ENCODE measurements at places on chromosomes 3 and 15.

GRCh38 chr15:43243020-43243645, 22.3 kb upstream of the EPB42 start:
- no peak for DNase-seq

DNA sequence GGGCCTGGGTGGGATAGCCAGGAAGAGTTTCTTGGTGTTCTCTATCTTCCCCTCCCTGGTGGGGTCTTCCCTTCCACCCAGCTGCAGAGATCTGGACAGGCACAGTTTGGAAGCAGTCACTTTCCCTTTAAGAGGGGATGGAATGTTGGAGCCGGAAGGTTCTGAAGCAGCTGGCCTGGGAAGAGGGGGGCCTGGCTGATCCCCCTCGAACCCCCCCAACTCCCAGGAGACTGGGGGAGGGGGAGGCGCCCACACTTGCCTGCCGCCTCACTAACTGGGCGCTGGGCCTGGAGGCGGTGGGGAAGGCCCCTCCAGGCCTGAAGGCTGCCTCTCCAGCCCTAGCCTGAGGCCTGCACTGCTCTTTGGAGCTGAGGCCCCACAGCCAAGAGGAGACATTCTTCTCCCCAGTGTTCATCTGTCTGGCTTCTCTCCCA, 1.4 kb downstream of the DVL3 start:
- no peak for DNase-seq

GRCh38 chr3:131973731-131974130, 61.1 kb downstream of the CPNE4 start:
- no peak for DNase-seq

DNA sequence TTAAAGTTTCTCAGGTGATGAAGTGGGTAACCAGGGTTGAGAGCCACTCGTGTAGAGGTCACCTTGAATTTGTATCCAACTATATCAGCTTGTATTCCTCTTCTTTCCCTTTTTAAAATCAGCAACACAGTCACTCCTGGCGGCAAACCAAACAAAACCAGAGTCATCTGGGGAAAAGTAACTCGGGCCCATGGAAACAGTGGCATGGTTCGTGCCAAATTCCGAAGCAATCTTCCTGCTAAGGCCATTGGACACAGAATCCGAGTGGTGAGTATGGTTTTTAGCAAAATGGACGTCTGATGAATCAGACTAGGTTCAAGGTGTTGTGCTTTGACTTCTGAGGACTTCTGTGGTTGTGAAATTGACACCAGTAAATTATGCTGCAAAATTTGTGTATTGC, 3.9 kb downstream of the RPL35A start:
- DNase-seq, result no peak

DNA sequence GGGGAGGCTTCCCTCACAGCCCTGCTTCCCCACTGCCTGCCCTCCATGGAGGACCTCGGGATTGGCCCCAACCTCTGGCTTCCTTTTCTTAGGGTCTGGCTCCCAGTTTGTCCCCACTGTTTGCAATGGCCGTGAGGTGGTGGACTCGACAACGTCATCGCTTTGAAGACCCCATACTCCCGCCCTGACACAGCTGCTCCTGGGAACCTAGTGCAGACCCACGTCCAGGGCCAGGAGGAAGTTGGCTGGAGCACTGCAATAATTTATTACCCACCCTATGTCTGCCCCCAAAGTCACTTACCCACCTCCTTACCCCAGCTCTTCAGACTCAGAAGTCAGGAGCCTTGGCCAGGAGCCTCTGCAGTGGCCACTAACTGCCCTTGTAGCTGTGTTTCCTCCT, 11.1 kb downstream of the GRM2 start:
- DNase-seq, result no peak

DNA sequence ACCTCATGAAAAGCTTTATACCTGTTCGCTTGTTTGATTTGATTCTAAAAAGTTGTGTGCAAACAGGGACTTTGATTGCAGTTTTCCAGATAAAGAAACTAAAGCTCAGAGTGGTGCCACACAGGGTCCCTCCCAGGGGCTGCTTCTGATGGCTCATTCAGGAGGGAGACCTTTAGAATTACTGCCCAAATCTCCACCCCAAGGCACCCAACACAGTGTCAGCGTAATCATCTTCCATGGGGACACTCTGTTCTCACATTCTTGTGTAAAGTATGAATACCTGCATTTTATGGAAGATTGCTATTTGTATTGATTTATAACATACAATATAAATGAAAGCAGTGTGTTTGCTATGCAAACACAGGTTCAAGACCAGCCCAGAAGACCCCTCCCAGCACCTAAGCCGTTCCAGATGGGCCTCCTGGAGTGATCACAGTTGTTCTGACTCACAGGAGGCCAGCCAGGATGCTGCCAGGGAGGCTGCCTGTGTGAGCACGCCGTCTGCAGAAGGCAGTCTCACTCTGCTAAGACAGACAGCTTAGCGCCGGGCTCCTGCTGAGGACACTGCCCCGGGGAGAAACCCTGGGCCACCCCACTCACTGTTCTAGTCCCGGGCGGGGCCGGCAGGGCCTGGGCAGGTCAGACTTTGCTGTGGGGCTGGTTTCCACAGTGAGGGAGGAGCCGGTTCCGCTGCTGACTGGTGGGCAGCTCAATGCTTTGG, 185.6 kb downstream of the FAM43A start:
- peak; percentile 63 for DNase-seq

GRCh38 chr3:112097378-112097777, 11.2 kb downstream of the C3orf52 start:
- DNase-seq, result no peak

GRCh38 chr15:99321468-99321867, 70.2 kb downstream of the LRRC28 start:
- no peak for DNase-seq

DNA sequence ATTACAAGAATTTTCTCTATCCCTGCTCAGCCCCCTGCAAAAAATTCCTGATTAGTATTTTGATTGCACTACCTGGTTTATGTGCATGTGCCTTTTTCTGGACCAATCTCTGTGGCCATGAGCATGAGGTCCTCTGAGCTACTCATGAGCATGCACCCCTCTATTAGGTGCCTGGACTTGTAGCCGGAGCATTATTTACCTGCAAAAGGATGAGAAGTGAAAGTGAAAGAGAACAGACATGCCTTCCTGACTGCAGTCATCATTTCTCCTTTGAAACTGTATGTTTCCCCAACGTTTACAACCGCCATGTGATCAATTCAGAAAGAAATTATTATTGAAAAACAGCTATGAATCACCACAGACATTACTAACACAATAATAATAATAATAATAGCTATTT, 1008.8 kb downstream of the ROBO2 start:
- no peak for DNase-seq

GRCh38 chr3:185824051-185825005, 514 bp downstream of the IGF2BP2 start:
- no peak for DNase-seq

DNA sequence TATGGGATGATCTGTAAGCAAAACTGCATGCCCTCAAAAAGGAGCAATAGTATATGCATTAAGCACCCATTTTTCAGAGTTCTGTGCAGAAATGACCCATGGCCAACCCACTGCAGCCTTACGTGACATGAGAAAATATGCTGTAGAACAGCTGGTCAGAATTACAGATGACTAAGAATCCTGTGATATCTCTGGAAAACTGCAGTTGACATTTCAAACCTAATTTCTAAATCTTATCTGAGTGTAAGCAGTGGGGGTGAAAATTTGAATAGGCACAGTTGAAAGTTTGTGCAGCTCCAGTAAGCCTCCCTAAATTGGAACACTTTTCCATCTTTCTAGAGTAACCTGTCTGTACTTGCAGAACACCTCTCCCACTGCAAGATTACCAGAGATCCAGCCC, 28.7 kb upstream of the COL6A6 start:
- DNase-seq, result no peak

DNA sequence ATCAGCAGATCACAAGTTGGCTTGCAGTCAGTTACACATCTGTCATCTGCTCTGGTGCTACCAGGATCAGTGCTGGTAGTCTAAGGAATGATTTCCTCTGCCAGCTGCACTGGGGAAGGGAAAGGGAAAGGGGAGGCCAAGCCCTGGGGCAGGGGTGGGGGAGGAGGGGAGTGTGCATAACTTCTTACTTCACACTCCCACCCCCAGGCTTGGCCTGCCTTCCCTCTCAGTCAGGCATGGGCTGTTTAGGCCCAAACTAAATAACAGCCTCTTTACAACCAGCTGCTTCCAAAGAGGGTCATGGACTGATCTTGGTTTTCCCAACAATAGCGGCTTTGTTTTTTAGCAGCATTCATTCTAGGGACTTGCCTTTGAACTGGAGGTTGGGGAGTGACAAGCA, 86.1 kb upstream of the PSMD6 start:
- no peak for DNase-seq

- DNase-seq, result no peak
Observed at GRCh38 chr3:101861212-101861788, 12.0 kb downstream of the NFKBIZ start.

DNA sequence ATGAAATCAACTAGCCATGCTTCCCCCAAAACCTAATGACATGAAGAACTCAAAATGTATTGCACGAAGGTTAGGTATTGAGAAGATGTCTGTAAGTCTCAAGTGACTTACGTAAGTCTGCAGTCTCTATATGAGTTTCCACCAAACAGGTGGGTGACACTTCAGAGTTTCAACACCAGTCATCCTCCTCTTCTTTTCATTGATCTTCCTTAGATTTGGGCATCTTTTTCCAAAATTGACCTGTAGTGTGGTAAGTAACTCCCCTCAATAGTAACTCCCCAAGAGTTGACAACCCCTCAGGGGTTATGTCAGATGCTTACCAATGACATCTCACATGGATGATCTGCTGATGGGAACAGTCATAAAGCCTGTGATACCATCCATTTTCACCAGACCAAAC, 46.1 kb downstream of the GPR176 start:
- no peak for DNase-seq

DNA sequence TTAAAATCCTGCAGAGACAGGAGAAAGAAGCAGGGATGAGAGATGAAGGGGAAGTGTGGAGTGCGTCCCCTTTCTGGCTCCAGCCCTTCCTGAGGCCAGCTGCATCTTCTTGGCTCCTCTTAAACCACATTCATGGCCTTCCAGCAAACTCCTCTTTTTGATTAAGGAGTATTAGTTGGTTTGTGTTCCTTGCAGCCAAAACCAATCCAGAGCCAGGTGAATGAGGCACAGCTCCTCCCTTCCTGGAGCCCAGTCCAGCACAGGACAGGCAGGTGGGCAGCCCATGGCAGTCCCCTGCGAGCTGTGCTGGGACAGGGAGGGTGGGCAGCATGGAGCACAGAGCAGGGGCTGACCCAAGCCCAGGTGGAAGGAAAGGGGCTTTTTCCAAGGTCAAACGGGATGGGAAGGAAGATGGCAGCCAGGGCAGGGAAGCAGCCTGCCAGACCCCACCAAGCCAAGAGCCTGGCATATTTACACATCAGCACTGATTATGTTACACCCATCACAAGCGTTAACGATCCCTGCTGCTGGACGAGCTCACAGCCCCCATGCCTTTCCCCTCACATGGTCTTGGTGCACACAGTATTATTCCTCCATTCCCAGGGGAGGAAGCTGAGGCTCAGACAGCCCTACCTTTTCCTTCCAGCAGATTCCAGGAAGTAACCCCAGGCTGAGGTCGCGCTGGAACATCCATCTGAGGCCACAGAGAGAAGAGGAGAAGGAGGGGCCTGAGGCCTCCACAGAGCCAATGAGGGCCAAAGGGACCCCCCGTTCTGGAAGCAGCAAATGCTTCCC, 175.6 kb downstream of the SMAD6 start:
- DNase-seq, result no peak

DNA sequence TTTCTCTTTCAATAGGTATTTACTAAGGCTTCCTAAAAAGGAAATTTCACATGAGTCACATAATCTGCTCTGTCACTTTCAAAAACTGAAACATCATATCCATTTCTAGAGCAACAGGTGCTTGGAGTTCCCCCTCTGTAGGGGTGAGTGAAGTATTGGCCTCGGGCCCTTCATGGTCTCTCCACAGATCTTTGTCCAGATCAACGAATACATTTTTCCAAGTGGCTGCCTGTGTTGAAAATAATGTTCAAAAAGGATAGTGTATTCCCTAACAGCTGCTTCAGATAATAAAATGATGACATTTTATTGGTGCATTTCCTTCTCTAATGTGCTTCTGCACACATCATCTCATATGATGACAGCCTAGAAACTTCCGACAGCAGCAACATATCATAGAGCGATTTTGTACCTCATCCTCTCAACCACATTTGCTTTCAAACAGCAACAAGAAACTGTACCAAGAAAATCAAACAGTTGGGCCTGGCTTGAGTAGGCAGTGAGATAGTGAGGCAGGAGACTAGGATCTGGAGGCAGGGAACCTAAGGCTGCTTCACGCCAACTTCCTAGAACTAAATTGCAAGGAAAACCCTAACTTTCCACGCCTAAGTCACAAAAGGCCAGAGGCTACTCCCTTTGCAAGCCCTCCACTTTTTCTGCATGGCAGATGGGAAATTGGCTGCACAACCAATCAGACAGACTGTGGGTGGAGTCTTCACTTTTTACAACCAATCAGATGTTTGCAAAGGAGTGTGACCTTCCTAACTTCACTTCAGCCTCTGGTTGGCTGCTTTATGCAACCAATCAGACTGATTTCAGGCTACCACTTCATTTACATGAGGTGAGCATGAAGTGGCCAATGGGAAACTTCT, 340.2 kb downstream of the LRRC3B start:
- DNase-seq, result no peak

DNA sequence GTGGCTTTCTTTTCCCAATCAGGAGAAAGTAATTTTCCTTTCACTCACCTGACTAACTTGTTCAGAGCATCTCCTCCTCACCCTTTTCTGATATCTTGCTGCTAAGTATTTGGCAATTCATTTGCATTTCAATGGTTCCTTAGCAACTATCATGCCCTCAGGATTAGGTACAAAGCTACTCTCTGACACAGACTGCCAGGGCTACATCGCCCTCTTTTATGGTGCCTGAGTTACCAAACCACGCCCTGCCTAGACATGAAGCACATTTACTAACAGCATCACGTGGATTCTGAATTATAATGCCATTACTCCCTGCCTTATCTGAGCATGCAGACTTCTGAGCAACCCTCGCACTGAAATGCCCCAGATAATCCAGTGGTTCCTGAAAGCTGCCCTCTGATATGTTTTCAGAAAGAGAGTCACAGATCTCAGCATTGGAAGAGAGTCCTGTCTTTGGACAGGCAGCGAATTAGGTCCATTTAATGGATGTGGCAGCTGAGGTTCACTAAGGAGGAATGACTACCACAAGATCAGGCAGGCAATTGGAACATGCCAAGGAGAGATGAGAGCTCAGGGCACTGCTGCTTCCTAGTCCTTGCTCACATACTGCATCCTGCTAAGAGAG, 14.5 kb downstream of the EPHB1 start:
- DNase-seq, result no peak

DNA sequence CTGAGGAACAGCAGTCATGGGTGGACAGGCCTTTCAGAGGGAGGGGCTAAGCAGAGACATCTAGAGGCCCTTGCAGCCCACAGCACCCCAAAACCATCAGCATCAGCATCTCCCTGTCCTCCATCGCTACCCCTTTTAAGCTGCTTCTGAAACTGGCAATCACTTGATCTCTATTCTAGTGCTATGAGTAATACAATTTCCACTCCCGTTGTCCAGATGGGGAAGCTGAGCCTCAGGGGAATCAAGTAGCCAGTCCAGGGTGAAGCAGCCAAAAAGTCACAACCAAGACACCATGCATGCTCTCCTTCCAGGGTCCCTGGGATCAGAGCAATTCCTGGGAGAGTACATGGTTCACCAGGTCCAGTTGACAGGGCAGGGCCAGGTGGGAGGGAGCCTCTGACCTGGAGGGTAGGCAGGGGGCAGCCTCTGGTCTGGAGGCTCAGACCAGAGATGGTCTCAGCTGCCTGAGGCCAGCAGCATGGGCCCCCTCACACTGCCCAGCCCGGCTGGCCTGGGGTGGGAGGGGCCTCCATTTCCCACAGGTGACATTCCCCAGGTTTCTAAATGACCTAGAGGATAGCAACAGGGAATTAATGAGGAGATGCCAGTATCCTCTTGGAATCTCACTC, 30.0 kb downstream of the KLHL25 start:
- no peak for DNase-seq

All from DMS79 (cell line).